ENCODE measurements at places on chromosomes 4 and X.

DNA sequence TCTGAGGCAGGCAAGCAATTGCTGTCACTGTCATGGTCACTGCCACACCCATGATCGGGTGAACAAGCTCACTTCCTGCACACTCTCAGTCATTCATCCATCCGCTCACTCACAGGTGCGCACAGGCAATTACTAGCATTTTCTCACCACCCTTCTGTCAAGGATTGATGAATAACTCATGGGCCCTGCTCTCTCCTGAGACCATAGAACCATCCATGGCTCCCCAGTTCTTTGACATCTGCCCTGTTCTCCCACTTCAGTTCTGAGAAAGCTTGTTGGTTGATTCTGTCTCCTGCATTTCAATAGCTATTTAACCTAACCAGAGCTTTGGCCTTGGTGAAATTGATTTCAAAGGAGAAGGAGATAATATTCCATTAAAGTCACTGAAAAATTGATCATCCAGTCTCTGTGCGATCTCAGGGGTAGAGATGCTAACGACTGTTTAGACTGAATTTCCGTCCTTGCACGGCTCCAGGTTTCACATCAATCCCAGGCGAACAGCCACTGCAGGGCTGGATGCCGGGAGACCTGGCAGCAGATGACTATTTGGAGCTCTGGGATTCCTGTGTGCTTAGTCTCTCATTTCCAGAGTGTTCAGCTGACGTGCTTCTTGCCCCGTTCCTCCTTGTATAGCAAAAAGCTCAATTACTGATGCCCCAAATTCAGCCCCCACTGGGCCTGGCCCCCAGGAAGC, 36.9 kb upstream of the ADRA2C start:
- DNase-seq: peak; percentile 45

GRCh38 chr4:168791376-168791775, 218.7 kb downstream of the CBR4 start:
- DNase-seq: no peak

- DNase-seq: no peak
These were observed 12.7 kb upstream of the DGKK start for GRCh38 chrX:50483283-50483682.

DNA sequence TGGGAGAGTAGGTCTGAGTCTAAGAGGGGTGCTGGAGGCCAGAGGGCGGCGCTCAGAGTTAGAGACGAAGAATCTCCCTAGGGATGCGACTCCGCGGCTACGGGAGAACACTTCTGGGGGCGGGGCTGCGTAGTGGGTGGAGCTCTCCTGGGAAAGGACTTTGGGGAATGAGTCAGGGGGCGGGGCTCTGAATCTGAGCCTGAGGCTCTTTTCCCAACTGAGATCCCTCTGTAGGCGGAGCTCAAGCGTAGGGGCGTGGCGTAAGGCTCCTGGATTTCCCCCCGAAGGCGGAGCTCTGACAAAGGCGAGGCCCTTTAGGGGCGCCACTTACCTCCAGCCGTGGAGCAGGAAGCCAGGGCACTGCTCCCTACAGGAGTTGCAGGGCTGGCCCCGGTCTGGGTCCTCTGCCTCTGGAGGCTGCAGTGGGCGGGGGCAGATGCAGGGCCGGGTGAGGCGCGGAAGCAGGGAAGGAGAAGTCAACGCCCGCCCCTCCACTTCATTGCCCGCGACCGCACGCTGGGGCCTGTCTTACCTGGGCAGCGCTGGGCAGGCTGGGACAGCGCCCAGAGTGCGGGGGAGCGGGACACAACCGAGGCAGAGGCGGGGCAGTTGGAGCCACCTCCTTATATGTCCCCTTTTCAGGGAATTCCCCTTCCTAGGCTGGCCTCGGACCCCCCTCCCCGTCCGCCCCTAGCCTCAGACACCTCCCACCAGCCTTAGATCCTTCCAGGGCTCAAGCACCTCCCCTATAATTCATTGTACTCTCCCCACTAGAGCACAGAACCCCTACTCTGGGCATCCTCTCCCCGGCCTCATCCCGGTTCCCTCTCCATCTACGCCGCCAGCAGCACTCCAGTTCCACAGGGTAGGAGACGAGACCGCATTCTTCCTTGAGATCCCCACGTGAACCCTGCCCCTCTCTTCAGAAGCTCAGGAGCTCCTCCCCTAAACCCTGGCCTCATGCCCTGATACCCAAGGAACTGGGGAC, 1.6 kb downstream of the PRICKLE3 start:
- peak; percentile 91 for DNase-seq

GRCh38 chr4:153593161-153593560, 90.9 kb upstream of the TLR2 start:
- DNase-seq: no peak

DNA sequence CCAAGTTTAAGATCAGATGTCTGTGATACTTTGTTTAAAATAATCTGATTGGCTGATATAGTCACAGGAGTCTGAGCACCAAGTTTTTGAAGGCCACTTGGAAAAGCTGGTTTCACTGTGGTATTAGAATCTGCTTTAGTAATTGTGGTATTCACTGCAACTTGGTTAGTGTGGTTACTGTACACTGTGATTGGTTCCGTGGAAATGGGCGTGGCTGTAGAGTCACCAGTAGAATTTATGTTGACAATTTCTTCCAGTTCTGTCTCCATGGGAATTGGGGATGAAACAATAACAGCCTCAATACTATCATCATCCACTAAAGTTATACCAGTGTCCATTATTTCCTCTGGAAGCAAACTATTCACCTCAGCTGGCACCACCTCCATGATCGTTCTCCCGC, 26.2 kb downstream of the LIN54 start:
- DNase-seq: peak; percentile 44

DNA sequence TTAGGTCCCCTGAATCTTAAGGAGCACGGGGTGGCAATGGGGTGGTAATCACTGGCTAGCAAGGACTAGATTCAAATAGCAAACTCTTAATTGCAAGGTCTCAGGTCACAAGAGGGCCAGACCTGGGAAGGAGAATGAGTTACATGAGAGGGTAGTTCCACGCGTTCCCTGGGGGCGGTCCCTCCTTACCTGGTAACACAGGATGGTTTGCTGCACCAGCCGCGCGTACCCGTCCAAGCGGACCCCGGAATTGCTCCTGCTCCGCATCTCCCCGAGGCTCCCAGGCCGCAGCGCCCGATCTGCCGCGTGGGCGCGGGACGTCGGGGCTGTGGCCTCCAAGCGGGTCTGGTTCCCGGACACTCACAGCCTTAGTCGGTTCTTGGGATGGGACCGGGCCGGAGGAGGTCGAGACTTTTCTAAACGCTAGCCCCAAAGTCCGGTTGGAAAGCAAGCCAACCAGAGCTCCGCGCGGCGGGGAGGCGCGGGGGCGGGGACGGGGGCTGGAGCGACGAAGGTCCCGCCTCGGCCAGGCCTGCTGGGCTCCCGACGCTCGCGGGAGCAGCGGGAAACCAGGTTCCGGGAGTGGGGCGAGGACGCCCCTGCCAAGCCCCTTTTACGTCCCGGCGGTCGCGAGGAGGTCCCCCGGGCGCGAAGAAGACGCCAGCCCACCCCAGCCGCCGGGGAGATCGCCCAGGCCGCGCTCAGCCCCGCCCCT, at the start of gene PHKA2:
Gene PHKA2, minus strand, starts transcription at position 449 of the 715 bp plus-strand sequence. Its CDS starts 182 bp downstream, at position 267.
- DNase-seq: peak; percentile 57

DNA sequence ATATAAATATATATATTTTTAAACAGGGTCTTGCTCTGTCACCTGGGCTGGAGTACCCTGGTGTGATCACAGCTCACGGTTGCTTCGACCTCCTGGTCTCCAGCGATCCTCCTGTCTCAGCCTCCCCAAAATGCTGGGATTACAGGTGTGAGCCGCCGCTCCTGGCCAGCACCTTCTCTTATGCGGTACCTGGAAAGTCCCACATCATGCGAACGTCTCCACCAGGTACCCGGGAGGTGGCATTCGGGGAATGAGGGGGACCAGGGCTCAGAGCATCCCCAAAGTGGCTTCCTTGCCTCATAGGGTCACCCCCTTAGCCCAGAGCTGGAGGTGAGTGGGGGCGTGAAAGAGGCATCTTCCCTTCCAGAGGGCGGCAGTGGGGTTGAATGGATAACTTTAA, 84.0 kb upstream of the PPP2R3B start:
- DNase-seq: no peak

GRCh38 chrX:9899640-9900111, 67.5 kb upstream of the CLDN34 start:
- peak; percentile 71 for DNase-seq

DNA sequence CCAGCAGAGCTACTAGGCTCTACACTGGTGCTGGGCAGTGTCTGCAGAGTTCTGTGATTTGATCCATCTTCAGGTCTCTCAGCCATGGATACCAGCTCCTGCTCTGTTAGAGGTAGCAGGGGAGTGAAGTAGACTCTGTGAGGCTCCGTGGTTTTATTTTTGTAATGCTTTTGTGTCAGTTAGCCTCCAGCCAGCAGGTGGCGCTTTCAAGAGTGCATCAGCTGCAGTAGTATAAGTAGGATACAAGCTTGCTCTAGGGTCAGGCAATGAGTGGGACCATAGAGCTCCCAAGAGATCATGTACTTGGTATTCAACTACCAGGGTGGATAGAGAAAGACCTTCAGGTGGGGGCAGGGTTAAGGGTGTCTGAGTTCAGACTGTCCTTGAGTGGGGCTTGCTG, 362.5 kb upstream of the TRAM1L1 start:
- peak; percentile 1 for DNase-seq

DNA sequence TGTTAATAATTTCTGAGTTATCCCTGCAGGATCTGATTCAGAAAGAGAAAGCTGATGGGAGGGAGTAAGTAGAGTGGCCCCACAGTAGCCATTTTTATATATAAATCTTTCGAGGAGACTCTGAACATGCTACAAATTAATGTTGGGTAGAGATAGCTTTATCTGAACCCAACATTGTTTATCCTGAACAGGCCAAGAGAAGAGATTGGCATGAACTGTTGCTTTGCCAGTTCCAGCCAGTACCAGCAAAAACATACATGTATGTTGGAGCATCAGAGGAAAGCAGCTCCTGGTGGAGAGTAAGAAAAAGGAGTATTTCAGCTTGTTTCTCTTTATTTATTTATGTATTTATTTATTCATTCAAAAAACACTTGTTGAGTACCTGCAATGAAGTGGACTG, 1.6 kb downstream of the MAOA start:
- no peak for DNase-seq

- no peak for DNase-seq
These were observed 231.7 kb downstream of the C4orf33 start for GRCh38 chr4:129327637-129328036.

DNA sequence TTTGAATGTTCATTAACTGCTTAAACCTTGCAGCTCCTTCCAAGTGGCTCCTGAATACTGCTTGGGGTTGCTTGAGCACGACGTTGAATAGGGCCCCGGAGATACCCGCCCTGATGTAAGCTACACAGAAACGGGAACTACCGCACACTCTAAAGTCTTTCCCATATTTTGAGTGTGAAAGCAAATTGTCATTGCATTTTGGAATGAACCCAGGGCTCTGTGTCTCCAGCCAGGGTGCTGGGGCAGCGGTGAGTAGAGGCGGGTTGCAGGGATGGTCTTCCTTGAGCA, 59.4 kb upstream of the HELT start:
- DNase-seq: no peak

DNA sequence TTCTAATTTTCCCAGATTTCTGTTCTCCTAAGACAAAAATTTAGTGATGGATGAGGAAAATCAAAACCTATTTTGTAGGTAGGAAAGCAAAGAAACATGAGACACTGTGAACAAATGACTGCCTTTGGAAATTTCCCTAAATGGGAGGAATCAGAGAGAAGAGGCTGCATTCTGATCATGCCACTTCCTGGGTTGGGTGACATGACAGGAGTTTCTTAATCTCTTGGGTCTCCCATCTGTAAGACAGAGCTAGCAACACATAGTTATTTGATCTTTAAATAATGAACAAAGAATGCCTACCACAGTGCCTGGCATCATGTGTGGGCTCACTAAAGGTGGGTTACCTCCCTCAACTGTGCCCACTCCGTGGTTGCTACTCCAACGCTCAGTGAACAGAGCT, 57.1 kb downstream of the CCDC149 start:
- peak; percentile 29 for DNase-seq

- DNase-seq: no peak
These were observed 103.3 kb downstream of the DHRSX start for GRCh38 chrX:2397229-2398063.

- DNase-seq: no peak
These were observed 355.7 kb upstream of the GNPDA2 start for GRCh38 chr4:45082101-45082500.

- DNase-seq: no peak
These were observed 83.5 kb downstream of the TBX22 start for GRCh38 chrX:80098038-80098437.

GRCh38 chr4:140666889-140667614, 89.1 kb downstream of the TBC1D9 start:
- DNase-seq: no peak

DNA sequence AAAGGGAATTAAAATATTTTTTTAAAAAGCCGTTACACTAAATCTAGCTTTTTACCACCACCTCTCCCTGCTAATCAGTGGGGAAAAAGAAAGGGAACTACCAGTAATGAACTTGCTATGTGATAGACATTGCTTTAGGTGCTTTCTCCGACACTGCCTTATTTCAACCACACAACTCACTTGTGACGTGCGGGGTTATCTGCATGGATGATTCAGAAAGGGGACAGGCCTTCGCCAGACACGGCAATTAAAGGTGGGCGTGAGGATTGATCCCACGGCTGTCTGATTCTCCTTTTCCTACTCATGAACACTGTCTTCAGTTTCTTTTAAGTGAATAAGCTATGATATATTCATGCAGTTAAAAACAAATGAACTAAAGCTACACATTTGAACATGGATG, 882 bp upstream of the CXCR3 start:
- DNase-seq: no peak

GRCh38 chrX:112137276-112137675, 54.7 kb upstream of the TRPC5 start:
- no peak for DNase-seq

DNA sequence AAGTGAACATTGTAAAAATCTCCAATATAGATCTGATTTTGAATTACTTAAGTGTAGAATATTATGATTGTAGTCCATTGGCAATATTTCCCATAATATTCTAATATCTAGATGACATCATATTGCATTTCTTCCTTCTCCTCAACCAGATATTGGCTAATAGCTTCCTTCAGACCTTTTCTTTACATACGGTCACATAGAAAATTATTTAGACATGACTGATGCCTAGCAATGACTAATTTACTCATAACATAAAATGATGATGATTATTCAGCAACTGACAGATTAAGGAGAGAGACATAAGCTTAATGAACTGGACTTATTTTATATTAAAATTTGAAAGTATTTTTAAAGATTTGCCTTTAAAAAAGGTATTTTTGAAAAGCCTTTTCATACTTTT, 1287.6 kb downstream of the STIM2 start:
- no peak for DNase-seq

- peak; percentile 46 for DNase-seq
These were observed 7.8 kb downstream of the YTHDC1 start for GRCh38 chr4:68342134-68342533.

DNA sequence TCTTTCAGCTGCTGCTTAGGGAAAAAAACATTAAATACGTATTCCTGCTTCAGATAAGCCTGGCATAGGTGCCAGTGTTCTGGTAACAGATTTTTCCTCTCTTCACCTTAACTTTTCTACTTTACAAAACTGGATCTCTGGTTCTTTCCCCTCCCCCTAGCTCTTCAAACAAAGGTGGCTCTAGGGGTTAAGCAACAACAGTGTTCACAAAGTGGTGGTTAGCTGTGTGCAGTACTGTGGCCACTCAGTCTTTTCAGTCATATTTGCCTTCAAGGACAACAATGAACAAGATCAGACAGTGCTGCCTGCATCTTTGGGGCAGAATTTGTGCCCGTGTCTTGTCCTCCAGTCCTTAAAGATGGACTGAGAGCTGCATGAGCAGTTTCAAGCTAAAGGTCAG, 15.1 kb upstream of the RGN start:
- no peak for DNase-seq

GRCh38 chrX:31323658-31324057, 251.8 kb upstream of the FTHL17 start:
- DNase-seq: no peak

GRCh38 chrX:96835660-96836289, 47.9 kb upstream of the RPA4 start:
- no peak for DNase-seq
